Mucosa of descending colon (tissue), 3 donors: ENCODE measurements at places on chromosomes 3 and 15. TPM values are rescaled to one million over a fixed set of nuclear protein-coding genes. Genes with fewer than 3 reads are reported as not detected.

The CCDC12 gene
- total RNA-seq: 40.7 TPM

The CELSR3 gene
- 1.1 TPM for total RNA-seq

The IQCH gene
- total RNA-seq: 2.2 TPM

The NANOGP8 gene
- 1.8 TPM for total RNA-seq

The RARB gene
- 1.9 TPM for total RNA-seq

The LDHAL6B gene
- total RNA-seq: not detected

DNA sequence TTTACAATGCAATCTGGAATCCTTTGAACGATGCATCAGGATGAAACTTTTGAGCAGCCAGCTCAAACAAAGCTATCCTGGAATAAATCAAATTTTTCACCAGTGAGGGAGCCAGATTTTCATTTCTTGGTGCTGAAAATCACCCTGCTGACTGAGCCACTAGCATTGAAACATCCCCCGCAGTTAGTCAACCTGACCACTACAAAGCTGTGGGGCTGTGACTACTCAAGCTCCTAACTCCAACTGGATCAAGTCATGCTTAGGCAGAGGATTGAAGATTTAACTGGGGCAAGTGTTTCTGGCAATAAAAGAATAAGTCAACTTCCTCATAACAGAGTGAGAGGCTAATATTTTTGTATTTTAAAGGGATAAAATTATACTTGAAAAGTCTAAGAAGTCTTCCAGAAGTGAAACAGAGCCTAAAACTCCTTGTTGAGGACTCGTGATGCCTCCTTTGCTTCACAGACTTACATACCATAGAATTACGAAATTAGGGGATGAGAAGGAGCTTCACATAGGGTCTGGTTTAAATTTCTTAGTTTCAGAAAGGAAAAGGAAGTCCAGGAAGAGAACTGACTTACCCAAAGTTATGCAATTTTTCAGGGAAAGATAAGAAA is 177.8 kb downstream of the SERPINI1 start:
- no peak for DNase-seq

DNA sequence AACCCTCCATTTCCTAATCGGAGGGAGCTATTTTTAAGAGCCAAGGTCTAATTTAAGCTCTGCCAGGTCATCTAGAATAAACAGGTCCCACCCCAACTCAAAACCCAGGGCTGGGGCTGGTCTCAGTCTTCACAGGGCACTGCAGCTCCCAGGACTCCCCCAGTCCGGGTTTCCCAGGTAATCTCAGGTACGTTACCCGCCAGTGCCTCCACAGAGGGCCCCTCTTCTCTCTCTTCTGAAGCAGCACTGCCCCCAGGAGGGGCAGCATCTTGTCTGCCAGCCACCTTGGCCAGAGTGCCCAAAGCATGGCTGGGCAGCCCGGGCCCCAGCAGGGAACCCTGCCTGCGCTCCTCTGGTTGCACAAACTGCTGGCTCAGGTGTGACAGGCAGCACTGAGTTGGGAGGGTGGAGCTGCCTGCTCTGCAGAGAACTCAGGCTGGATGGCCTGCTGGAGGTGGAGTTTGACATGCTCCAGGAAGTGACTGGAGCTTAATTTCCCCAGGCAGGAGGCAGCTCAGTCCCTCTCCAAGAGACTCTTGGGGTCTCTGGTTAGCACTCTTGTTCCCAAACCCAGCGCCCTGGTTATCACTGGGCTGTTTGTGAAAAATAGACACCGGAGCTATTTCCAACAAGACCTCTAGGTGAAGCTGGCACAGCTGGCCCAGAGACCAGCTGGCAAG is at the start of gene PLA2G4F:
Gene PLA2G4F, minus strand, starts transcription at position 394 of the 680 bp plus-strand sequence. Its CDS starts 87 bp downstream, at position 307.
- peak; percentile 75 for DNase-seq

DNA sequence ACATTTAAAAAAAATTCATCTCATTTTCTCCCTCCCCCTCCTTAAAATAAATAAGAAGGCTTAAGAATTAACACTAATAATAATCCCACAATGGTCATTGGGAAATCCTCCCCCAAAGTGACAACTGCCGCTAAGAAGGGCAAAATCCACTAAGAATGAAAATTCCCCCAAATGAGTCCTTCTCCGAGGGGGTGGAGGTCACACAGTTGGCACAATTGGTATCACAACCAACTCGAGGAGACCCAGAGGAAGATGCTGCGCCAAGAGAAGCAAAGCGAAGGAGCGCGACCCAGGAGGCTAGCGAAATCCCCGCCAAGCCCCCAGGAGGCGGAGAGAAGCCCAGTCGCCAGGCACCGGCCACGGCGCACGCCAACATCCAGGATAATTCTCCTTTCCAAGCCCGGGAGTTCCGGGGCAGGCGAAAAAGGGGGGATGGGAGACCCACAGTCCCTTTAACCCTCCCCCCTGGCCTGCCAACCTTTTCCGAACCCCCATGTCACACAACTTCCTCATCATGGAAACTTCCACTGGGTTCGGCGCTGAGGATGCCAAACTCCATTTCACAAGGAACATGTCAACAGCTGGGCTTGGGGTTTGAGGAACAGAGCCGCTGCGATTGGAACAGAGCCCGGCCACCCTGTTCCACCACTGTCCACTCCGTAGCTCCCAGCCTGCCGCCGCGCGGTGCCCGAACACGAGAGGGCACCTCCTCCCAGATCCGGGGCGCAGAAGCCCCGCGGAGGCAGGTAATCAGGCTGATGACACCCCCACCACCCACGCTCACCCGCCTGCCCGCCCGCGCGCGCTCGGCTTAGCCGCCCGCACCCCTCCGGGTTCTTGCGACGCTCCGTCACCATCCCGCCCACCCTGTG is 668 bp downstream of the THRB start:
- peak; percentile 72 for DNase-seq

DNA sequence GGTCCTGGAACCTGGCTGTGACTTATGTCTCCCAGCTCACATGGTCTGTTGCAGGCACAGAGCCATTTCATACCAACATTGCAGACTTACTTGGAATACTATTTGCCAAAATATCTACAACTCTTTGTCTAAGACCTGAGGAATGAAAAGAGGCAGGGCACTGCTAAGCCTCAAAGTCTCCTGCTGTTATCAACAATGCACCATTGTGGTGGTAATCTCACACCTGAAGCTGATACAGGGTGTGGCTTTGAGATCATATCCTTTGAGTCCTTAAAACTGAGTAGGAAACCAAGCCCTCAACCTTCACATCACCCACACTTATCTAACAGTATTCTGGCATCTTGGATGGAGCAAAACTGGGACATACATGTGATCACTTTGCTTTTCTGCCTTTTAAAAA is 782.0 kb downstream of the EPHA3 start:
- no peak for DNase-seq

DNA sequence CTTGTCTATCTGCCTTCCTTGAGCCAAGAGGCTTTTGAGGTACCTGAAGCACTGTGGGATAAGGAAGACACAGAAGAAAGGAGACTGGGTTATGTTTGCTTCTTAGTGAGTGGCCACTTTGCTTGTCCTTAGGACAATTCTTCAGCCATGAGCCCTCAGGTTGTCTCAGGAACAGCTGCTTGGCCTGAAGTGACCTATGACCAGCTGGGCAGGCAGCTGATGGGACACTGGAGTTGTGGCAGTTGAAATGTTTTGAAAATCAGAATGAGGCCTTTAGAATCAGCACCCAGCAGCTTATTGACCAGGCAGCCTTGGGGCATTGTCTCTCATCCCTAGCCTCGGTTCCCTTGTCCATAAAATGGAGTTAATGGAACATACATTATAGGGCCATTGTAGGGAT is 37.0 kb downstream of the RBP2 start:
- DNase-seq: no peak

GRCh38 chr3:141699324-141699723 is 38.8 kb upstream of the RNF7 start:
- DNase-seq: no peak

GRCh38 chr15:68599560-68600071 is 20.8 kb downstream of the CORO2B start:
- DNase-seq: no peak
